ENCODE measurements at places on chromosomes 12 and 14.

DNA sequence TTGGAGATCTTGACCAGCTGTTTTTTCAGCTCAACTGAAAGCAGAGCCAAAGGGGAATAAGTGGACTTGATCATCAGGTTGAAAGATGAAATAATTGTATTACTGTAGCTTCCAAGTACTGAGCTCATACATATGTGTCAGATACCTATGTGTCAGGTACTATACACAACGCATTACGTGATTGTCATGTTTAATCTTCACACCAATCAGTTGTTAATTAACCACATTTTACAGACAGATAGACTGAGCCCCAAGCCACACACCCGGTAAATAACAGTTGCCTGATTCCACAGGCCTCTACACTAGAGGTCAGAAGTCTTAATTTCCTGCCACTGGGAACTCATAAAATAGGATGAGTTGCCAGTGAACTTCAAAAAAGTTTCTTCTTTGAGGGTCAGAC lies 128.5 kb downstream of the GPR135 start:
- DNase-seq: no peak

- no peak for DNase-seq
Observed at GRCh38 chr14:69558774-69559173, 15.9 kb downstream of the CCDC177 start.

DNA sequence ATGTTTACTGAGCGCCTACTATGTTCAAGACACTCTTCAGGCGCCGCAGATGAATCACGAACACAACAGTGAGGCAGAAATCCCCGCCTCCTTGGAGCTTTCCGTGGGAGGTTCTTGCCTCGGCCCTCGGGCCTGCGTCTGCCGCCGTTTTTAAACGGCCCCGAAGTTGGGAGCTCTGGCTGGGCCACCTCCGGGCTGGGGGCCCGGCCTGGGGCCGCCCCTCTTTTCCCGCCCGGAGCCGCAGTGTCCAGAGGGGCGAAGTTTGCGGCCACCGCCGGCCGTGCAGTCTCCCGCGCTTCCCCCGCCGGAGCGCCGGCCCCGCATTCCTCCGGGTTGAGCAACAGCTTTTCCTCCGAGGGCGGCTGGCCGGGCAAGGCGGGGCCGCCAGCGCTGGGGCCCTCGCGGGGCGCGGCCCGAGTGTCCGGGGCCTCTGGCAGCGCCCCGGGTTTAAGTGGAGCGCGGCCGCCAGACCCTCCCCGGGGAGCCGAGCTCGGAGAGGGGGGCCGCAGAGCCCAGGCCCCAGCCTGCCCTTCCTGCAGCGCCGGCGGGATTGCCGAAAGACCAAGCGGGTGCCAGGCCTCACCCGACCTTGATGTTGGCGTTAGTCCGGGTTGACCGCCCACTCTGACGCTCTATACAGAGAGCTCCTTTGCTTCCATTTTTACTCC lies 18.7 kb upstream of the CTDSP2 start:
- DNase-seq: peak; percentile 12

DNA sequence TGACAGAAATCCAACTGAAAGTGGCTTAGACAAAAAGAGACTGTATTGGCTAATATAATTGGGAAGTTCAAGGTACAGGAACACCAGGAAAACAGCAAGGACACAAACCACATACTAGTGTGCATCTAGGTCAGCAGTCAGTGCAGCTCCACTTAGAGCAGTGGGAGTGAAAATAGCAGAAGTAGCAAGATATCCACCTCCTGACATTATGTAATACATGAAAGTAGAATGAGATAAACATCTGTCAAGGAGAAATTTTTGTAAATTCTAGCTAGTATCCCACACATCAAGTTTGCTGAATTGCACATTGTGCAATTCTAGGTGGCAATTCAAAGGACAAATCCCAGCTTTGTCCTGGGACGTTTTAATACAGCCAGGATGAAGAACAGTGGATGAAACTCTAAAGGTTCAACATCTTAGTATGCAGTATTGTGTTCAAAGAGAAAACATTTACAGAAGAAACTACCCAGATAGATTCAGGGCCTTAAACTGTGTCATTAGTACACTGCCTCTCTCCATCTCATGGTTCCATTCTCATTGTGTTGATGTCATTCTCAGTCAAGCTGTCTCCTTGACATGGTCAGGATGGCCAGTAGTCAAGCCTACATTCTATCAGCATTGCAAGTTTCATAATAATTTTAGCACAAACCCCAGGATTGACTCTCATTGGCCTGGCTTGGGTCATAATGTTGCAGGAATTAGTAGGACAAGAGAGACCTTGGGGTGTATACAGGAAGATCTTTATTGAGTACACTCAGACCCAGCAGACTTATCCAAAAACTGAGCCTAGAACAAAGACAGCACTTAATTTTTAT lies 56.8 kb downstream of the SDR9C7 start:
- no peak for DNase-seq

GRCh38 chr14:55245657-55246268 lies 25.5 kb upstream of the FBXO34 start:
- DNase-seq: peak; percentile 37

- DNase-seq: no peak
Observed at GRCh38 chr14:100903134-100903468, 421 bp downstream of the RTL1 start.

DNA sequence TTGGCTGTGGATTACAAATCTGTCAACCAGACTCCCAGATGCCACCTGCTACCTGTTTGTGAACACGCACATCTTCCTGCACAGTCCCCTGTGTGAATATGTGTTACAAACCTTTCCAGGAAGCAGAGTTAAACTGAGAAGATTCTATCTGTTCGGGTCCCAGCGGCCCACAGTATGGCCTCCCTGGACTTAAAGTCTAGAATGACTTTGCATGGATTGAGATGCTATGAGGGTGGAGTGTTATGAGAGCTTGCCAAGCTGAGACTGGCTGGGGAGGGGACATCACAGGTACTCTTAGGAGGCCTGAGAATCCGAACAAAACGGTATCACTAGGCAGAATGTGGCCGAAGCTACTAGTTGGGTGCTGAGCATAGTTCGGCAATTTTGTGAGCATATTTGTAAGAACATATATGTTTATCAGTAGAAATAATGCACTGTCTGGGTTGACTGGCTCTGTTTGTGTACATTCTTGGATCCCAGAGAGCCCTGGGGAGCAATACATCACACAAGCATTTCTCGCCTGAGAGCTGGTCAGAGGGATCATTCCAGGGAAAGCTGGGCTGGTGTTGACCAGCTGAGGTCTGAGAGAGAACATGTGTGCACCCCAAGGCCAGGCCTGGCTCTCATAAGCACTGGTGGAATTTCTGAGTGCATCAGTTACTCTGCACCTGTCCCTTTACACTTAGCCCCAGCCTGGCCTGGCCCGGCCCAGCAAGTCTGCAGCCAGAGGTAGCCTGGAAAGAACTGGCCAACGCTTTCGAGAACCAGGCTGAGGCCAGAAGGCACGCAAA lies 29.8 kb upstream of the LTBP2 start:
- DNase-seq: no peak

- no peak for DNase-seq
Observed at GRCh38 chr14:71309756-71310155, 402.5 kb downstream of the PCNX1 start.

DNA sequence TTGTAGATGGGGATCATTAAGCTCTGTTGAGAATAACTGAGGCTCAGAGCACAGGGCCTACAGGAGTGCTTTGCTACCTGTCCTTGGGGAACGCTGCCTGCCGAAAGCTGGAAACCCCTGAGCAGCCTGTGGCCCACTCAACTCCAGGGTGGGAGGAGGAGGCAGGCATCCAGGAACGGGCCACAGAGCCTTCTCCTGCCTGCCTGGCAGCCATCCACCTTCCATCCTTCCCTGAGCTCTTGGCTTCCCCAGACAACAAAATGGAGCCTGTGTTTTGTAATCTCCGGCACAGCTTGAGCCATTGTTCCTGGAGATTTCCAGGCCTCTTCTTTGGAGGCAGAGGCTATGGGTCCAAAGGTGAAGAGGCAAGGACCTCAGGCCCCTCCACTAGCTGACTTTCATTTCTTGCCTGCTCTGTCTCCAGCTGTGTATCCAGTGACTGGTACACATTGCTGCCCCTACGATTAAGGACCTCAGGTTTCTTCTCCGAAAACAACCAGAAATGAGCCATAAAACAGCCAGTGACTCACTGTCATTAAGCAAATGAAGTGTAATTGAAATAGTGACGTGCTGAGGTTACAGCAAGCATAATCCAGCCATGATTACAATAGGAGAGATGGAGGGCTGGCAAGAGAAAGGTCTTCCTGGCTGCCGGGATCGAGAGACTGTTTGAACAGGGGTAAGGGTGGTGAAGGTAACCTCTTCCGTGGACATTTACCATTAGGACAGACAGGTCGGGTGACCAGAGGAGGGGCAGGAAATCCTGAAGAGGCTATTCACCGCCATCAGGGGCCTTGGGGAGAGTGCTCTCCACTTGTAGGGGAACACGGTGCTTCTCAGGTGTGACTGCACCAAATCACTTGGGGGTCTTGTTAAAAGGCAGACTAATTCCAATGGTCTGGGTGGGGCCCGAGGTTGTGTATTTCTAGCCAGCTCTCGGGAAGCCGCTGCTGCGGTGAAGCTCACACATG lies 56.3 kb upstream of the KCNA5 start:
- DNase-seq: no peak

- DNase-seq: no peak
Observed at GRCh38 chr12:129673806-129674205, 230.0 kb downstream of the TMEM132D start.

DNA sequence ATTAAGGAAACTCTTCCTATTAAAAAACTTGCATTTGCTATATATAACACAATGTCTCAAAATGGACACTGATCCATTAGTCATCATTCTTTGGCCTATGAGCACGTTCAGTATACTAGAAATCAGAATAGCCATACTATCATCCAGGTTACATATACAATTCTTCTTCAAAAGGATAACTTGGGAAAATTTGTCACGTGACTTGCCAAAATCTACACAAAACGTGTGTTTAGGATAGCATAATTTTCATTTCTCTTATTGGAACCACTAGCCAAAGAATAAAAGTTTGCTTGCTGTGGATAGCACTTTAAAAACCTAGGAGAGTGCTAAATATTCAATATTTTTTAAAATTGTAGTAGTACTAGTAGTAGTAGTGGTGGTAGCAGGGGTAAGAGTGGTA lies 714.3 kb upstream of the FOXG1 start:
- DNase-seq: no peak
